GM23248 (cell line): ENCODE measurements at places on chromosomes 2 and 18.
A peak's percentile ranks its signal among the peaks of the same experiment; 100 is the strongest.

- no peak for DNase-seq
These were observed 119.1 kb downstream of the NDUFA10 start for GRCh38 chr2:239905884-239906654.

DNA sequence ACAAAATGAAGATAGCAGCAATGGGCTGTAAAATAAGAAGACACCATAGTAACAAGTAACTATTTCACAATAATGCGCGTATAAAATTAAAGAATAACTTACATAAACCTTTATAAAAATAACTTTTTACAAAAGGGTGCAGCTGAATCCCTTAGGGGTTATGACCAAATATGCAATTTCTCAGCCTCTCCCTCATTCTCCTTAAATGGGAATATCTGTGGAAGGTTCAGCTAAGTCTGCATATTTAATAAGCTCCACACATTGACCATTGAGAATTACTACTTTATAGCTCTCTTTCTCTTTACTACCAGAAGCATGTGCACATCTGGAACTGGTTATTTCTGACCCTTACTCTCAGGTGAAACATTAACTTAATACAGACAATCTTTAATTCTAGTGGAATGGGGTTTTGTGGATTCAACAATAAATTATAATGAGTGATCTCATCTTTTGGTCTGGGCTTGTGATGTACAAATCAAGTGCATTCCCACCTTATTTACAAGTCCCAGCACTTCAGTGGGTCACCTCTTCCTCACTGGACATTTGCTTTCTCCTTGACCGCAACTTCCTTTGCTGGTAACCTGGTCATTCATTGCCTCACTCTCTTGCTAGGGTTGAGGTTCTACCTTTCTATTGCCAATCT, 15.7 kb downstream of the ARHGAP15 start:
- no peak for DNase-seq

- no peak for DNase-seq
These were observed 113.6 kb upstream of the MGAT5 start for GRCh38 chr2:134140251-134140661.

DNA sequence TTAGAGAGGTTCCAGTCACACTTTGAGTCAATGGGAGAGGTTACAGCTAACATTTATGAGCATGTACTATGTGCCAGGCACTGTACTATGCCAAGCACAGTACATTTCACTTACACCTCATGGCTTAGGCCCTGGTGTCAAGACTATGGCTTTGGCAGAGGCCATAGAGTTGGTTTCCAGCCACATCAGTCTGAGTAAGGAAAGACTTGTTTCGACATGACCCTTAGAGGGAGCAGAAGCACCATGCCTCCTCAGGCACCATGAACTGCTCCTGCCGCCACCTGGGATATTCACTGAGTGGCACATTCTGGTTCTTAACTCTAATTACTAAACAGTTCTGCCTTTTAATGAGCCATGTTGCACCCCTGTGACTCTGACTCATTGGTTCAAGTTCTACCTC, 12.7 kb downstream of the DGUOK start:
- DNase-seq, result peak; percentile 80

DNA sequence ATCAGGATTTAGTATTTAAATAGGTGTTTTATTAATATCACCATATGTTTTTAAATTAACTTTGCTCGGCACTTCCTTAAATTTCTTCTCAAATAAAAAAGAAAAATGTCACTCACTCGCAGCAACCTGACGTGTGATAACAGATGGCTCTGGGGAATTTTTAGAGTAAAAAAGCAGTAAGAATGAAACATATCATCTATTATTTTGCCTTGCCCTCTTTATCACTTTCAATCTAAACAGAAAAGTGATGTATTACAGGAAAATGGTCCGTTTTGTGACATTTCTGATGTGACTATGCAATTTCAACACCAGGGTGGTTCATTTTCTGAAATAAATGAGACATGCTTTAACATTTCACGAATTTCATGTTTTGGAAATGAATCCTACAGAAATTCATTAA, 1368.0 kb upstream of the LRRTM1 start:
- no peak for DNase-seq

DNA sequence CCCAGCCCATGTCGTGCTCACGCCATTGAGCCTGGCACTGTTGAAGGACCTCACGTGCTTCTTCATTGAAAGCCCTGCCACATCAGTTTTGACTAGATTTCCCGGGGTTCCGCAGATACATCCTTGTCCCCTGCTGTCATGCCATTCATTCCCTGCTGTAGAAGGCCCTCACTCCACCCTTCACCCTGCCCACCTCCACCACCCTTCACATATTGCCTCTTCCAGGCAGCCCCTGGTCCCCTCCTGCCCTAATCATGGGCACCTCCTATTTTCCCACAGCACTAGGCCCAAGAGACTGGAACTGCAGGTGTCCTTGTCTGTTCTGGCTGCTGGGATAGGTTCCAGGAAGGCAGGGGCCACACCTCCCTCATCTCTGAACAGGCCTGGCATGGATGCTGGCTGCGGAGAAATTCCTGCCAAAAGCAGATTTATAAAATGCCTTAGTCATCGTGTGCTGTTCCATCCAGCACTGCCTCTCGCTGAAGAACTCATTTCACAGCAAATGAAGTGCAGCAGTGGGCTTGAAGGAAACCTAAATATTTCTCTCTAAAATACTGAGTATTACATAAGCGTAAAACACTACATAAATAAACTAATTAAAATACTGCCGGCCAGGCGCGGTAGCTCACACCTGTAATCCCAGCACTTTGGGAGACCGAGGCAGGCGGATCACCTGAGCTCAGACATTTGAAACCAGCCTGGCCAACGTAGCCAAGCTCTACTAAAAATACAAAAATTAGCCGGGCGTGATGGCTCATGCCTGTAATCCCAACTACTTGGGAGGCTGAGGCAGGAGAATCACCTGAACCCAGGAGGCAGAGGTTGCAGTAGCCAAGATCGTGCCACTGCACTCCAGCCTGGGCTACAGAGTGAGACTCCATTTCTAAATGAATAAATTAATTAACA, 38.4 kb downstream of the EIF4E2 start:
- DNase-seq, result peak; percentile 92

DNA sequence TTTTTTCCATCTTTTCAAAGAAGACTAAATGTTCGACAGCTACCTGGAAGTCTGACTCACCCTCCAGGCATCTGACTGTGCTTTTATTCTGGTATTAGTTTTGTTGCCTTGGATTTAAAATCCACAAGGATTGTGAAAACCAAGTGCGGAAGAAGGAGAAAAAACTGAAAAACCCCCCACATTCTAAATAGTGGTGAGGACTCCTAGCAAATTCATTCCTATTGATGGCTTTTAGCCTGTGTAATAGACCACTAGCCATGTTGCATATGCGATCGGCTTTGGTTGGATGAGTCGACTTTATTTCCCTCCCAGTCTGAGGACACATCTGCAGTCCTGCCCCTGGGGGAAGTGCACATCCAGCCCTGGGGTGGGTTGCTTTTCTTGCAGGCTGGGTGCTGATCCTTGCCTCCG, 16.9 kb downstream of the LDLRAD4 start:
- DNase-seq, result no peak

- DNase-seq, result no peak
These were observed 135.1 kb downstream of the GFPT1 start for GRCh38 chr2:69251943-69252342.

DNA sequence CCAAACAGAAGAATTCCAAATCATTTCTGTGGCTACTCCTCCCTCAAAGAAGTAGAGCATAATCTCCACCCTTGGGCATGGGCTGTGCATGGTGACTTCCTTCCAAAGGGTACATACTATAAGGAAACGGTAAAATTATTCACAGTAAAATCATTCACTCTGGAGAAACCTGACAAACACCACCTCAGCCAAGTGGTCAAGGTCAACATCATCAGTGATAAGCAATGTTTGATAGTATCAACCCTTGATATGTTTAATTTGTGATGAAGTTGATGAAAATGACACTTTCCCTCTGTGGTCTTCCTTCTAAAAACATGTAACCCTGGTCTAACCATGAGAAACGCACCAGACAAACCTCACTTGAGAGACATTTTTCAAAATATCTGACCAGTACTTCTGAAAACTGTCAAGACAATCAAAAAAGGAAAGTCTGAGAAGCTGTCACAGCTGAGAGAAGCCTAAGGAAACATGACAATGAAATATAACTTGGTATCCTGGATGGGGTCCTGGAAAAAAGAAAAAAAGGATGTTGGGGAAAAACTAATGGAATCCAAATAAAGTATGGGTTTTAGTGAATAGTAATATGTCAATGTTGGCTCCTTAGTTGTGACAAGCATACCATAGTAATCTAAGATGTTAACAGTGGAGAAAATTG, 9.4 kb upstream of the TXNDC2 start:
- DNase-seq, result no peak

DNA sequence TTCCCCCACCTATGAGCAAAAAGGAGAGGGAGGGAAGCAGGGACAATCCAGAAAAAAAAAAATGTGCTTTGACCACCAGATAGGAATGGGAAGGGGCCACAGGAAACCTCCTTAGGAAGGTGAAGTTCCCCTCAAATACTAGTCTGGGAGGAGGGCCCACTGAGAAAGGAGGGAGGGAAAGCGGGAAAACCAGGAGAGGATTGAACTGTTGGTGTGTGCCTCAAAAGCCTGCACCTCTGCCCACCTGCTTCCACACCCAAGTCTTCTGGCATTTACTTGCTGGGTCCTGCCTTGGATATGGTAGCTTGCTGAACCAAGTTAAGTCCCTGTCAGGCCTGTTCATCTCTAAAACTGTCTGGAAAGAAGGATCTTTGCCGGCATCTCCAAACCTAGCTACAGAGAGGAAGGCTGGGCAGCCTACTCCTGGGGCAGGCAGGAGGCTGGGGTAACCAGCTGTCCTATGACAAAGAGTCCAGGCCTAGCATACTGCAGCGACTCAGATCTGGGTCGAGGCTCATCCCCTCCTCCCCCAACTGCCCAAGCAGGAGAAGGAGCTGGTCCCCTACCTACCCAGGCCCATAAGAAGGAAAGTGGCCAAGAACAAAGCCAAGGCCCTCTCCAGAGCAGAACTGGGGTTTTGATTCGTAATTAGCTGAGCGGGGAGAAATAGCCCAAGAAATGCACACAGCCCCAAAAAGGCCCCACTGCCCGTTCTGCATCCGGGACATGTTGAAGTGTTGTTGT, 3.0 kb downstream of the EN1 start:
- peak; percentile 71 for DNase-seq

GRCh38 chr18:62371436-62371835, 46.3 kb downstream of the TNFRSF11A start:
- no peak for DNase-seq

DNA sequence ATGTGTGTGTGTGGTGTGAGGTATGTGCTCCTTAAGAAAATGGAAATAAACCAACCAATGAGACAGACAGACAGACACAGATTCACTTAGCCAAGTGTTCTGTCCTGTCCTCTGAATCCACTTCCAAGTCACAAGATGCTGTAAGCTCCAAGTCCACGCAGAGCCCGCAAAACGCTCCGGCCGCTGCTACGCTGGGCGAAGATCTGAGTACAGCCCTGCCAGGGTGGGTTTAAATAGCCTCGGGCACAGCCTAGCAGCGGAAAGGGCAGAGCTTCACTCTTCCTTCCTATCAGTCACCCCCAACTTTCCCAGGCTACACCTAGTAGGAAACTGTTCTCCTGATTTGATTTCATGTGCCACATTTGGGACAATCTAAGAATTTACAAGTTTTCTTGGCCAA, 121.2 kb upstream of the ANKRD30BL start:
- DNase-seq, result no peak

DNA sequence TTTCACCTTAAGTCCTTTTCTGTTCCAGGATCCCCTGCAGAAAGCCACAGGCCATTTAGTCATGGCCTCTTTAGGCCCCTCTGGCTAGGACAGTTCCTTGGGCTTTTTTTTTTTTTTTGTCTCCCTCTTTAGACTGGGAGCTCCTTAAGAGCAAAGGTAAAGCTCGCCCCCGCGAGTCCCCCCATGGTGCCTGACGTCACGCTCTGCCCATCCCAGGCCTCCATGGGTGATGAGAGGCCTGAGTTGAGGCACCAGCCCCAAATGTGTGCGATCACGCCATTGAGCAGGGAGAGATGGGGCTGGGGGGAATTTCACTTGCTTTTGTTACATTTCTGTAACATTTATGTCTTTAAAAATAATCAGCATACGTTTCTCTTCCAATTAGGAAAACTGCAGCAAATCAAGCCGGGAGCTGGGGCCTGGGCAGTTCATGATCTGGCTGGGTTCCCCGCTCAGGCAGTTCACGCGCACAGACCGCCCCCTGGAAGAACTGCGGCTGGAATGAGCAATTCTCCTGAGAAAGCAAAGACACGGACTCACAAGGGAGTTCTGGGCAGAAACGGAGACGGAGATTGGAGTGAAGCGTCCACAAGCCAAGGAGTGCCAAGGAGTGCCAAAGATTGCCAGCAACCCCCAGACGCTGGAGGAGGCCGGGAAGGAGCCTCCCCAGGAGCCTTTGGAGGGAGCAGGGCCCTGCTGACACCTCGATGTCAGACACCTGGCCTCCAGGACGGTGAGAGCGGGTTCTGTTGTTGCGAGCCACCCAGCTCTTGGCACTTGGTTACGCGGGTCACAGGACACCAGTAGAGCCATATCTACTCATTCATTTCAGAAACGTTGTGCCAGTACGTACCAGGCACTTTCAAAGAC, 108.4 kb upstream of the ODC1 start:
- DNase-seq, result no peak

- DNase-seq, result no peak
These were observed 9.7 kb downstream of the ECEL1 start for GRCh38 chr2:232477751-232478510.

DNA sequence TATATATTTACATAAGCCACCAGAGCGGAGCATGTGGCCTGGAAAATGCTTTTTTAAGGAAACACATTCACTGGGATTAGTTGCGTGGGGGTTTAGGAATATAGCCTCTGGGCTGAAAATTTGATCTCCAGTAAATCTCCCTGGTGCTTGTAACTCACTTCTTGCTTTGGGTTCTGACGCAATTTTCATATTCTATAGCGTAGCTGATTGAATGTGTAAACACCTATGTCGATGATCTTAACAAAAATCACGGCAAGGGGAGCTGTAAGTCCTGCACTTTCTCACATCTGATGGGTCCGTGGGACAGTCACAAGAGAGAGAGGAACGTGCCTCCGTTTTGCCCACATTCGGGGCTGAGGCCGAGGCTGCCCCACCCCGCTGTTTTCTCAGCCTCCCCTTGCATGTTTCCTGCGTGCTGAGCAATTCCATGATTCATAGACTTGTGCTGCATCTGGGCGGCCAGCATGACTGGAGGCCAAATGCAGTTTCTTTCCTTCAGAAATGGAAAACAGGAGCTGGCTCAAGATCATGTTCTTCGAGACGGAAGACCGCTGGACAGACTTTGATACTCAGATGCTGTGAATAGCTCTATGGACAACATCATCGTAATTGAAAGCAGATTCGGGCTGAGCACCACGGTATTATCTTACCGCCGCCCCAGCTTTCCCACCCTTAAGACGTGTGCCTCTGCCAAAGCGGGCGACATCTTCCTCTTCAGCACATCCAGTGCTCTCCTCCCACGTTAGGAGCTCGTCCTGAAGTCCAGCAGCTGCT, 109.2 kb downstream of the TMEM18 start:
- DNase-seq, result peak; percentile 83
